Cerebellar cortex (tissue), 1 donor: ENCODE measurements at places on chromosomes 11 and 22.
A peak's percentile ranks its signal among the peaks of the same experiment; 100 is the strongest.

GRCh38 chr22:41845380-41846267, 12.7 kb downstream of the SREBF2 start:
- DNase-seq = peak; percentile 47

- DNase-seq = no peak
Measured at GRCh38 chr11:33237039-33237597, 20.1 kb upstream of the HIPK3 start.

GRCh38 chr11:45676522-45677095, 11.2 kb upstream of the CHST1 start:
- DNase-seq = no peak

- no peak for DNase-seq
Measured at GRCh38 chr11:10201343-10201742, 92.7 kb downstream of the SBF2 start.

GRCh38 chr11:77039491-77040400, 5.5 kb downstream of the B3GNT6 start:
- DNase-seq = no peak

- DNase-seq = peak; percentile 43
Measured at GRCh38 chr11:65780770-65781151, at the start of gene AP5B1. TSS of gene AP5B1 (minus strand) at chr11:65780976. CDS start at chr11:65780591, 385 bp downstream.

GRCh38 chr11:82869657-82870056, 30.6 kb downstream of the PRCP start:
- DNase-seq = no peak

DNA sequence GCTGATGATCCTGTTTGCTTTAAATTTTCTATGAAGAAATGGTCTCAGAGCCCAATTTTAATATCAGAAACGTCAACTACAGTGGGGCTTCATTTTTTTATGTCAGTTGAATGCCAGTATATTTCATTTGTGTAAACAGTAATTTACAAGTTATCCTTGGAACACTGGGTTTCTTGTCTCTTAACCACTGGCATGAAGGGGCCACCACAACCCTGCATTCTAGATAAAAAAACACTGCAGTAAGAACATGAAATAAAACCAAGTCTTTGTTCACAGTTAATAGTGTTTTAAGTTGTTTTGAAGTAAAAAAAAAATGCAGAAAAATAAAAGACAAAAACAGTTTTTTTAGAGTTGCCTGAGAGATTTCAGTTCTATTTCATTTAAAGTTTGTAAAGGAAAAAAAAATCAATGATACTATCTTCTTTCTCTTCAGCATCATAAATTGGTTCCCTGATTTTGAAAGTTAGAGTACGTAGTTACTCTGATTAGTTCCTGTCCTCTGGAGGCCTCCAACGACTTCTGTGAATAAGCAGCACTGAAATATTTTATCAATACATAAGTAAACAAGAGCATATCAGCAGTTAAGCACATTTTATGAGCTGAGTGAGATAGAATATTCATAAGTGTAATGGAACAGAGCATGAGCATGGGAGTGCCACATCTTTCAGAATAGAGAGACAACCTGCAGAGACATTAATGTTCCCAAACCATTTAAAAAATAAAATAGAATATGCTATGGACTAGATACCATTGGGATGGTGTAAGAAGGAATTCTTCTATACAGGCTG, 7.8 kb upstream of the DDI1 start:
- DNase-seq = no peak

- DNase-seq = no peak
Measured at GRCh38 chr11:126487711-126488110, 132.2 kb downstream of the ST3GAL4 start.

DNA sequence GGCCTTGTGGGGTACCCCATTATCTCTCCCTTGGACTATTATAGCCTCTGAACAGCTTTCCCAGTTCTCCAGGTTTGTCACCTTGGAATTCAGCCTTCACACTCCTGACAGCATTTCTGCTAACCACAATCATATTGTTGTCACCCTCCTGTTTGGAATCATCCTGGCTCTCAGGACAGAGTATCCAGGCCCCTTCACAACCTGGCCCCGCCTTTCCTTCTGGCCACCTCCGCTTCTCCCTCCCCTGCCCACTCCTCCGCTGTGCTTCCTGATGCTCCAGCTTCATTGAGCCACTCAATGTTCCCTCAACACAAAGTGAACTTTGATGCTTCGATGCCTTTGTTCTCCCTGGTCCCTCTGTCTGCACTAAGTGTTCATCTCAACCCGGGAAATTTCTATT, 3.1 kb downstream of the GPR83 start:
- peak; percentile 67 for DNase-seq

- DNase-seq = no peak
Measured at GRCh38 chr11:121723246-121723741, 270.5 kb upstream of the SORL1-AS1 start.

DNA sequence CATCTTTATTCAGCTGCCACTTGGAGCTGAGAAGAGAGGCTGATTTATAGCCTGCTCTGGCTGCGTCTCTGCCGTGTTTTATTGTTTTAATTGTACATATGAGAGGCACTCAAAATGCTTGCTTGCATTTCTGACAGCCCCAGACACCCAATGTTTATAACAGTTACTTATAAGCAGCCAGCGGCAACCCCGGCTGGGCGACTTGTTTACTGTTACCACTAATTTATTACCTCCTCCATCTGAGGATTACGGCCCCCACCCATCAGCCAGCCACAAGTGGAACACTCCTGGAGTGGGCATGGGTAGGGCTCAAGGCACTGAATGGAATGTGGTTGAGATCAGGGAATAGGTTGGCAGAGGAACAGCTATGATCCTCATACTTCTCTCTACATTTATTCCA, 61.2 kb downstream of the CLPB start:
- DNase-seq = no peak

DNA sequence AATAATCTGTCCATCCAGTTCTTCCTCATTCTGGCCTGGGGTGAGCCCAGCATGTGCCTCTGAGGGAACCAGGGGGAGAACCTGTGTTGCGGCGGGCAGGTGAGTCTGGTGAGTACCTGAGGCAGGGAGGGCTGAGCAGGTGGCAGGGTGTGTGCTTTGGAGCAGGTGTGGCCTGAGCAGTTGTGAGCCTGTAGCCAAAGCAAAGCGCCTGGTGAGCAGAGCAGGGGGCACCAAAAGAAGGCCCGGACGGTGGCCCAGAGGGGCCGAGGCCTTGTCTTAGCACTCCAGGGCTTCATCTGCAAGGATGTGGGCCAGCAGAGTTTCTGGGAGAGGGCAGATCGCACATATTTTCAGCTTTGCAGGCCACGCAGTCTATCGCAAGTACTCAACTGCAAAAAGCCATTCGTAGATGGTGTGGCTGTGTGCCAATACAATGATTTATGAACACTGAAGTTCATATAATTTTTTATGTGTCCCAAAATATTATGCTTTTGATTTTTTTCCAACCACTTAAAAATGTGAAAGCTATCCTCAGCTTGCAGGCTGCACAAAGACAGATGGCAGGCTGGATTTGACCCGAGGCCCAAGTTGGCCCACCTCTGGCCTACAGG, 8.7 kb downstream of the GLB1L2 start:
- DNase-seq = no peak

DNA sequence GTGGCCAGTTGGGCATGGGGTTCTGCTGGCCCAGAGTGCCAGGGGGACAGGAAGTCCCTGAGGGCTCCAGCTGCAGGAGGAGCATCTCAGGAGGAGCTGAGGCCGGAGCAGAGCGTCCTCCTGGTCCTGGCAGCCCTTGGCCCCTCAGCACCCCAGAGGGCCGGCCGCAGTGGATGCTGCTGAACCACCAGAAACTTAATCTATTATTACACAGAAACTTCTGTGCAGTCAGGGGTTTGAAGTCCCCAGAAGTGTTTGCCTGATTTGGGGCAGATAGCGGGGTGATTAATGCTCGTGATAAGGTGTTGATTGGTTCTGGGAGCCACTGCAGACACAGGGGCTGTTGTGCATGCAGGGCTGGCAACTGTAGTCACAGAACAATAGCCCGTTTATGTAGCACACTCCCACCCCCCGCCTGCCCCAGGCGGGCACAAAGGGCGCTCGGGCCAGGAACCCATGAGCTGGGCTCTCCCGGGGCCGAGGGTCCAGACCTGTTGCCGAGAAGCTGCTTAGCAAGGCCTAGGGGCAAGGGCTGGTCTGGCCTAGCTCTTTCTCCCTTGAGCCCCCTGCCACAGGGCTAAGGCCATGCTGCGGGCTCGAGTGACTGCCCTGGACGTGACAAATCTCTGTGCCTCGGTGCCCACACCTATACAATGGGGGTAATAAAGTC, 29.0 kb upstream of the KCNQ1OT1 start:
- DNase-seq = no peak

- DNase-seq = no peak
Measured at GRCh38 chr11:61766353-61766841, 14.0 kb downstream of the MYRF start.

DNA sequence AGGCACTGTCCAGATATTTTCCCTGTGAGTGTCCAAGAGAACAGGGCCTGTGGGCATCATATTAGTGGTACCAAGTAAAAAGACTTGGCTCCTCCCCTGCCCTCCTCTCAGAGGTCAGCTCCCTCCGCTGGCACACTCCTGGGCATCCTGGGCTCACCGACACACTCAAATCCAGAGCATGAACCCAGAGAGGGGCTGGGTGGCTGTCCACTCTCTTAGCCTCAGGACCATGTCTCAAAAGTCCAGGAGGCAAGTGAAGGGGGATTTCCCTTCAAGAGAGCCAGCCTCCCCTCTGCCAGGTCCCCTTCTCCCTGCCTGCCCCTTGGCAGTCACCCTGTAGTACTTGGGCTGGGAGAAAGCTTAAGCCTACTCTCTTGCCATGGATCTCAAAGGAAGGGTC, 10.3 kb downstream of the BCL9L start:
- DNase-seq = no peak

GRCh38 chr11:86047275-86047991, 21.5 kb downstream of the PICALM start:
- no peak for DNase-seq

DNA sequence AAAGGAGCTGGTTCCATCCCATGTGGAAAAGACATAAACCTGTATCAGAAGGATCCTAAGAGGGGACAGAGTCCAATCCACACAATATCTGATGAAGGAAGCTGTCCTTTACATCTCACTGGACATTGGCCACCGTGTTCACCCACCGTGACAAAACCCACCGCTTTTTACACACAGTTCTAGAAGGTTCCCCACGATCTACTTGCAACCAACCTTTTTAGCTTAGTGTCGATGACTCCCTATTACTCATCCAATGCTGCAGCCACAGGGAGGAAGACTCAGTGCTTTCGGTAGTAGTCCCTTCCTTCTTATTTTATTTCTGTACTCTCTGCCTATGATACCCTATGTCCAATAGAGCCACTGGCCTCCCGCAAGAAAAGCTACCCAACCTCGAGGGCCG, 65.4 kb downstream of the MAPK1 start:
- DNase-seq = no peak

DNA sequence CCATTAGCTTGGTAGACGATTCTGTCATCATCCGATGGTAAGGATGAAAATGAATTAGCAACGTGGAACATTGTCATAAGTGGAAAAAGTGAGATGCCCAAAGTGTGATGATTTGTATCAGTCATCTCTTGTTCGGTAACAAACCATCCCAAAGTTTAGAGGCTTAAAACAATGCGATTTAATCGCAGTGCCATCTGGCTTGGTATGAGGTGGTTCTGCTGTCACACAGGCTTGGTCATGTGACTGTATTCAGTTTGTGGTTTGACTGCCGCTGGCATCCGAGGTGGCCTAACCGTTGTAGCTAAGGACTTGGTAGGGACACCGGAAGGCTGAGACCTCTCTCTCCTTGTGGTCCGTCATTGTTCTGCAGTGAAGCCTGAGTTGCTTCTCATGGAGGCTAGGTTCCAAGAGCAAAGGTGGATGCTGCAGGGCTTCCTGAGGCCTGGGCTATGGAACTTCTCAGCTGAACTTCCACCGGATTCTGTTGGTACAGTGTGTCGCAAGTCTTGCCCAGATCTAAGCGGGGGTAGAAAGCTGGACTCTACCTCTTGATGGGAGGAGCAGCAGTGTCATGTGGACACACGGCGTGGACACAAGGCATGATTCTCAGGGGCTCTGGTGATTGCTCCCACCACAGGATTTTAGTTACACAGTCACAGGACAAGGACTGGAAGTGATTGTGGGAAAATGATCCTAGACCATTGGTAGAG, 36.3 kb downstream of the BCR start:
- no peak for DNase-seq

- no peak for DNase-seq
Measured at GRCh38 chr11:134598368-134598767, 186.3 kb upstream of the B3GAT1 start.

GRCh38 chr11:87127101-87127500, 89.4 kb downstream of the TMEM135 start:
- no peak for DNase-seq

GRCh38 chr22:34255042-34255441, 334.8 kb upstream of the LARGE1 start:
- DNase-seq = no peak

DNA sequence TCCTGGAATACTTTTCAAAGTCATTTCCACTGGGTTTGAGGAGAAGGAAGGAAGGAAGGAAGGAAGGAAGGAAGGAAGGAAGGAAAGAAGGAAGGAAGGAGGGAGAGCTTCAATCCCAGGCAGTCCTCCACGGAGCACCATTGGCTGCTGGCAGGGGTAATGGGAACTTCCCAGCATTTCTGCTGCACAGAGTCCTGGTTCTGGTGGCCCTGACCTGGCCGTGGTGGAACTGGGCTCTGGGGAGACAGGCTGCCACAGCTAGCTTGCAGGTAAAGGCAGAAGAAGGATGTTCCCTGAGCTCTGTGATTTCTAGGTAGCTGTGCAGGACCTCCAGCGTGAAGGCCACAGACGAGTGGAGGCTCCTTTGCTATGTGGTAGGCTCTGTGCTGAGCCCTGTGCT, 10.6 kb downstream of the PKNOX2 start:
- no peak for DNase-seq

GRCh38 chr22:41048791-41049717, 43.3 kb upstream of the EP300 start:
- peak; percentile 74 for DNase-seq

GRCh38 chr11:107619926-107620325, 29.0 kb downstream of the ELMOD1 start:
- no peak for DNase-seq

- DNase-seq = peak; percentile 88
Measured at GRCh38 chr22:22959147-22959827, 71.7 kb downstream of the IGLL5 start.

DNA sequence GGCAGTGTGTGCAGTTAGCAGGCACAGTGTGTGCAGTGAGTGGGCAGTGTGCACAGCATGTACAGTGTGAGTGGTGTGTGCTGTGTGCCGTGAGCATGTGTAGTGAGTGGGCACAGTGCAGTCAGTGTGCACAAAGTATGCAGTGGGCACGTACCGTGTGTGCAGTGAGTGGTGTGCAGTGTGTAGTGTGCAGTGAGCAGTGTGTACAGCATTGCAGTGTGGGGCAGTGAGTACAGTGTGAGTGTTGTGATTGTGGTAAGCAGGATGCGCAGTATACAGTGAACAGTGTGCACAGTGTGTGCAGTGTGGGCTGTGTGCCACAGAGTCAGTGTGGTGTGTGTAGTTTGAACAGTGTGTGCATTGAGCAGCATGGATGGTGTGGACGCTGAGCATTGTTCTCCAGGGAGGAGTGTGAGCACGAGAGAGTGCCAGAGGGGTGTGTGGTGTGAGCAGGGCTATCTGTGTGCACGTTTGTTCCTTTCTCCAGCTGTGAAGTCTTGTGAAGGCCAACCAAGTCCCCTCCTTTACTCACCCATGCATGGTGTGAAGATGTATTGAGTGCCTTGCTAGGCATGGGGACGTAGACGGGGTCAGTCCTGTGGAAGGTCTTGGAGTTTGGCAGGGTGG, 3.0 kb downstream of the SHANK3 start:
- no peak for DNase-seq
